Left cardiac atrium (tissue), 4 donors: ENCODE measurements at places on chromosomes 4 and X. TPM values are rescaled to one million over a fixed set of nuclear protein-coding genes. Genes with fewer than 3 reads are reported as not detected.
A peak's percentile ranks its signal among the peaks of the same experiment; 100 is the strongest.

GRCh38 chr4:150070464-150071170, 7.6 kb upstream of the DCLK2 start:
- DNase-seq = no peak

DNA sequence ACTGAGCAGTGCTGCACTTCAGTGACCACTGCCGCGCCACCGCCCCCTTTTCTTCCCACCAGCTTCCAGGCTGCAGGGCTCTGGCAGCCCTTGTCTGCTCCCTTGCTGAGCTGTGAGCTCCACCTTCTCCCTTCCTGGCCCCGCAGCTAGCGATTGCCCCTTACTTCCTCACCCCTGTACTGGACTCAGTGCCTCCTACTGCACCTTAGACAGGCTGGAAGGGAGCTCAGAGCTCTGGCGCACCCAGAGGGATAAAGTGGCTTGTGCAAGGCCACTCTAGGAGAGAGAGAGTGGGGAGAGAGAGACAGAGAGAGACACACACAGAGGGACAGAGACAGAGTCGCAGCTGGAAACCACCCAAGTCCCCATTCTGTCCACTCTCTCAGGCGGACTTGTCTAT, 6.0 kb downstream of the RASL11B start:
- DNase-seq = peak; percentile 45

DNA sequence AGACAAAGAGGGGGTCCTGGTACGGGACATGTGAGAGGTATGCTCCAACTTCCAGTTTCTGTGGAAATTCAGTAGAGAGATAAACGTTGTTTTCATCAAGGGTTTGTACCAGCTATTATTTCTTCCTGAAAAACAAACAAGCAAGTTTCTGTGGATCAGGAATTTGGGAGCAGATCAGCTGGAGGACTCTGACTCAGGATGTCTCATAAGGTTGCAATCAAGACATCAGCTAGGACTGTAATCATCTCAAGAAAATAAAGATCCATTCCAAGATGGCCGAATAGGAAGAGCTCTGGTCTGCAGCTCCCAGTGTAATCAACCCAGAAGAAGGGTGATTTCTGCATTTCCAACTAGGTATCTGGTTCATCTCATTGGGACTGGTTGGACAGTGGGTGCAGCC, 23.5 kb upstream of the NFKB1 start:
- no peak for DNase-seq

DNA sequence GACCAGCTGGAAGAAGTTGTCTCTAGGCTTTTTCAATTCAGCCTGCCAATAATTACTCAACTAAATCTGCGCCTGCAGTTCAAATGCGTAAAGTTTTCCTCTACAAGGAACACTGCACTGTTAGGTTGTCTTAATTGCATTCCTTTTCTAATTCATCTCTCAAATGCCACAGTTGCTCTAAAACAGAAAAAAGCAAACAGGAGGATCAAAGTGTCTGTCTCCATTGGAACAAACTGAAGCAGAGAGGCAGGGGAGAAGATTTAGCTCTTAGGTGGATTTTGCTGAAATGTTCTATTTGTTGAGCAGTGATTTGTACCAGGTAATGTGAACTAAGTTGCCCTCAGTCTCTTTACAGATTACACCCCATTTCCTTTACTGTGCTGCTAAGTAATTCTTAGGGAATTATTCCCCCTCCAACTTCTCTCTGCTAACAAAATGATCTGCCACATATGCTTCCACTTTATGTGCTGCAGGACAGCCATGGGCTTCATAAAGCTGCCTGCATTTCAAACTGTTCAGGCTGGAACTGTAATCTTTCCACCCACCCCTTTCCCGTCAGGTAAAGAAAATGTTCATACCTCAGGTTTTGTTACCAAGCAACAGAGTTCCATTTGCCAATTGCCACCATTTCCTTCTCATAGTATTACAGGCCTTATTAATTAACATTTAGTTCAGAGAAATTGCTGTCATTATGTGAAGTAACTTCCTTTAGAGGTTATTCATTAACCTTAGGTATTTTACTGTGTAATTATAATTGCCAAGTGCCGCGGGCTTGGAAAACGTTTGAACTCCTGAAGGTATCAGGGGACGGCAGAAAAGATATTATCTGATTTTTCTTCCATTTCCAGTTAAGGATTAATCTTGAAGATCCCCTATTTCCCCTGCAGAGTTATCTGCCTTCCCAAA, 149.3 kb downstream of the SPRY1 start:
- no peak for DNase-seq

- DNase-seq = no peak
These were observed 63.3 kb downstream of the GPAT3 start for GRCh38 chr4:83599183-83599582.

GRCh38 chrX:10726647-10727046, 106.3 kb upstream of the MID1 start:
- DNase-seq = no peak

GRCh38 chrX:39165773-39166172, 364.5 kb downstream of the MID1IP1 start:
- no peak for DNase-seq

GRCh38 chr4:52173470-52174045, 122.5 kb downstream of the SPATA18 start:
- DNase-seq = peak; percentile 57

DNA sequence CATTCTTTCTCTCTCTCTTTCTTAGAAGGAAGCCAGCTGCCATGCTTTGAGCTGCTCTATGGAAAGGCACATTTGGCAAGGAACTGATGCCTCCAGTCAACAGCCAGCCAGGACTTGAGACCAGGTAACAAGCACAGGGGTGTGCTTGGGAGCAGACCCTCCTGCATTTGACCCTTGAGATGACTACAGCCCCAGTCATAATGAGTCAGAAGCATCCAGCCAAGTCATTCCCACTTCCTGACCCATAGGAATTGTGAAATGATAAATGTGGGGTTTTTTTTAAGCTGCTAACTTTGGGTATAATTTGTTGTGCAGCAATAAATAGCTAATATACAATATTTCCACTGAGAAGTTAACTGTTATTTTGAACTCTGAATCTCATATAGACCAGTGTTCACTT, 446.9 kb downstream of the GRXCR1 start:
- no peak for DNase-seq

DNA sequence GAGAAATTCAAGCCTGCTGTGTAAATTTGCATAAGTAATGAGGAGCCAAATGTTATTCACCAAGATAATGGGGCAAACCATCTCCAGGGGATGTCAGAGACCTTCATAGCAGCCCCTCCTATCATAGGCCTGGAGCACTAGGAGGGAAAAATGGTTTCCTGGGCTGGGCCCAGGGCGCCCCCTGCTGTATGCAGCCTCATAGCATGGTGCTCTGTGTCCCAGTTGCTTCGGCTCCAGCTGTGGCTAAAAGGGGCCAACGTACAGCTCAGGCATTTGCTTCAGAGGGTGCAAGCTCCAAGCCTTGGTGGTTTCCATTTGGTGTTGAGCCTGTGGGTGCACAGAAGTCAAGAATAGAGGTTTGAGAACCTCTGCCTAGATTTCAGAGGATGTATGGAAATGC, 859.3 kb downstream of the RPA4 start:
- no peak for DNase-seq

DNA sequence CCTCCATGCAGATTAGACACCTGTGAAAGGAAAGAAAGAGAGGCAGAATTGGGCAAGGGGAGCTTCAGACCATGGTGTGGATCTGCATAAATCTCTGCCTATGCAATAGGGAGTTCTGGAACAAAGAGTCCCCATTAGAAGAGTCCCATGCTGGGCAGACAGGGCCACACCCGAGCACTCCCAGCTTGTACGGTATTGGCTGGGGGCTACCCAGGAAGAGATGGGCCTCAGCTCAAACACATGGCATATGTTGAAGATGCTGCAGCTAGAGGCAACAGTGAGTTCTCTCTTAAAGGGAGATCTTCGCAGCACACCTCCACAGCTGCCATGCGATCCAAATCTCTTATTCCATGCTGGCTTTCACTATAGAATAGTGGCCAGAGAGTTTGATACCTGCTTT, 24.7 kb downstream of the CCNG2 start:
- DNase-seq = no peak

DNA sequence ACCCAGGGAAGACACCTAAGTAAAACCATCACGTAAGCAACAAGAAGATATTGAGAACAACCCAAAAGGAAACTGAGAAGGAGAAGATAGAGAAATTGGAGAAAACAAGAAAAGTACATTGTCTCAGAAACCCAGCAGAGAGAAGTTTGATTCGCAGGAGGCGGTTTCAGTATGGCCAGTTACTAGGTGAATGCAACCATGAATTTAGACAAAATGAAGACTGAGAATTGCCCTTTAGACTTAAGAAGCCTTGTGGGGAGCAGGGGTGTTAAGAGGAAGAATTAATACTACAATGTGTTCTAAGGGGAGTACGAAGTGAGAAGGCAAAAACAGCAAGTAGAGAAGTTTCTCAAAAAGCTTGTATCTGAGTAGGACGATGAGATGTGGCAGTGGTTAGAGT, 229.3 kb upstream of the NEIL3 start:
- no peak for DNase-seq

DNA sequence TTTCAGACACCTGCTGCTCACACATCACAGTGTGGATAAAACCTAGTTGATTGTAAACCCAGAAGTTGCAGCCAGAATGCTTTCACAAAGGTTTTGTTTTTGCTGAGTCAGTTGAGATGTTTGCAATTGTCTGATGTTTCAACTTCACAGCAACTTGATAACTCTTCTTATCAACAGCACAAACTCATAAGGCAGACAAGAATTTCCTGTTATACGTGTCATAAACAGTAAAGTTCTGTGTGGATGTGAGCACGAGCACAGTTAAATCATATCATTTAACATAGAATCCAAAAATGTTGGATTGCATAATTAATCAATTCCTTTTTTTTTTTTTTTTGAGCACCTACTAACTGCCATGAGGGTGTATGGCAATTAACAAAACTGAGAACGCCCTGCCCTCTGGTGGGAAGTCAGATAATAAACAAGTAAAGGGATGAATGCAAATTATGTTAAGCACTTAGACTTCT, 512.2 kb downstream of the PDHA2 start:
- no peak for DNase-seq

GRCh38 chr4:102553982-102554381, 52.8 kb downstream of the NFKB1 start:
- no peak for DNase-seq

- no peak for DNase-seq
These were observed 32.9 kb downstream of the TAF7L start for GRCh38 chrX:101258259-101258581.

- DNase-seq = no peak
These were observed 134.3 kb upstream of the AP1S2 start for GRCh38 chrX:15988661-15989603.

GRCh38 chrX:53005327-53005726, 43.3 kb upstream of the GPR173 start:
- DNase-seq = no peak

GRCh38 chr4:100042711-100043110, 92.6 kb upstream of the H2AZ1 start:
- DNase-seq = no peak

- DNase-seq = no peak
These were observed 28.9 kb upstream of the OPHN1 start for GRCh38 chrX:68462197-68462596.

- DNase-seq = no peak
These were observed 55.3 kb upstream of the KCNIP4 start for GRCh38 chr4:22003878-22004277.

- DNase-seq = no peak
These were observed 516.8 kb upstream of the SPANXN1 start for GRCh38 chrX:144730471-144730870.

The CFI gene
- 22.6 TPM for total RNA-seq

The AMOT gene
- 18.9 TPM for total RNA-seq

The SH3D19 gene
- 94.7 TPM for total RNA-seq

The IBSP gene
- not detected for total RNA-seq

The IL2RG gene
- total RNA-seq = 1.8 TPM

The MAOB gene
- 98.1 TPM for total RNA-seq

The GNRHR gene
- total RNA-seq = not detected

The ADH1B gene
- 201 TPM for total RNA-seq

The SYTL5 gene
- total RNA-seq = 0.39 TPM

The BCORL1 gene
- 7.5 TPM for total RNA-seq

The BEX3 gene
- 147 TPM for total RNA-seq

The CSAG2 gene
- not detected for total RNA-seq

The SSX4 gene
- not detected for total RNA-seq

The RASGEF1B gene
- 6.8 TPM for total RNA-seq

The CCKAR gene
- total RNA-seq = not detected

The PDGFRA gene
- 57.4 TPM for total RNA-seq

The SSX2B gene
- total RNA-seq = not detected

The PCDH19 gene
- total RNA-seq = 0.76 TPM

The MAGEA12 gene
- total RNA-seq = not detected
